Stimulated activated CD8-positive, alpha-beta memory T cell treated with anti-CD3 and anti-CD28 coated beads, Interleukin-4, amount 100 ng/mL, for 4 hours (primary cell): ENCODE measurements at places on chromosomes 11 and 22.

DNA sequence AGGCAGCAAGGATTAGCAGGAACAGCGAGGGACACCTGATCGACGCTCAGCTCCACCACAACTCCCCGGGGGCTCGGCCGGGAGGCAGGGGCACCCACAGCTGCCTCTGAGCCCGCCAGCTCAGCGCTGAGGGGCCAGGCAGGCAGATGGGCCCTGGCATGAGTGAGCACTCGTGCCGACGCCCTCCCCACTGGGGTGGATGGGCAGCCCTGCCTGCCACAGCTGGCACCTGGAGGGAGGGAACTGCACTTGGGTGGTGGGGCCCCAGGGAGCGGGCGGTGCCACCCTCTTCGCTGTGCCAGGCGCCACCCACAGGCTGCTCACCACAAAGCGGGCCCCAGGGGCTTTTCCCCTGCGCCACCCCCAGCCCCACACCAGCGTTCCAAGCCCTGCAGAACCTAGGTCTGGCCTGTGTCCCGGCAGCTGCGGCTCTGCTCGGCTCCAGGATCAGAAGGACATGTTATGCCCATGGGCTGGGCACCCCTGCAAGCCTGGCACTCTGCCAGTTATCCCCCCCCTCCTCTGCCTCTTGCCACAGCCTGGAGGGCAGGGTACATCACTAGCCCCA lies 28.8 kb downstream of the WNT7B start:
- DNase-seq: no peak

GRCh38 chr11:441418-442274 lies at the start of gene ANO9:
Gene ANO9 (minus strand): TSS chr11:442011. CDS start chr11:441926, 85 bp downstream.
- DNase-seq: peak; percentile 27

GRCh38 chr11:122803306-122803705 lies 35.0 kb upstream of the CRTAM start:
- no peak for DNase-seq

DNA sequence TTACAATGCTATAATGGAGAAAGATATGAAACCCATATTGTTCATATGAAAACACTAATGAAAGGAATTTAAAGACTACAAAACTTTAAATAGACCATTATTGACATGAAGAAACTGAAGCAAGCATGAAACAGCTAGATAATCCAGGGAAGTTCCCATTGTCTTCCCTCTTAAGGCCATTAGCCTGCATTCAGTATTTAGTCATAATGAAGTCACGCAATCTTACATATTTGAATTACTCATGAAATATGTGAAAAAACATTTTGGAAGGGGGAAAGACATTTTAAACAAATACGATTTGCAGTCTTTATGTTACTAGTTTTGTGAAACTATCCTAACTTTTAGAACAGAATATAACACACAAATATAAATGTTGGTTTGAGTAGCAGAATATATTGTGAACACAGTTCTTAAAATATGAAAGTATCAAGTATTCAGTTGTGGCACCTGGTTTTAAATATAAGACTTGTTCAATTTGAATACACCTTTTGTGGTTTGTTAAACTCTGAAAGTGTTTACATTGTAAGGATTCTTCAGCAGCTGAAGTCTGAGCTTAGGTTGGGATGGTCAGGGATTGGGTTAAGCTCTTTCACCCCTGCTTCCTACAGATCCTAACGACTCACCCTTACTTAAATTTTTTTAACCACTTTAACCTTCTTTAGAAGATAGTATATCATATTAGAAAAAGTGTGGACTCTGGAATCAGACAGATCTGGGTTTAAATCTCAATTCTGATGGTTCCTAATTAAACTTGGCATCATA lies 500.3 kb upstream of the TENM4 start:
- no peak for DNase-seq

DNA sequence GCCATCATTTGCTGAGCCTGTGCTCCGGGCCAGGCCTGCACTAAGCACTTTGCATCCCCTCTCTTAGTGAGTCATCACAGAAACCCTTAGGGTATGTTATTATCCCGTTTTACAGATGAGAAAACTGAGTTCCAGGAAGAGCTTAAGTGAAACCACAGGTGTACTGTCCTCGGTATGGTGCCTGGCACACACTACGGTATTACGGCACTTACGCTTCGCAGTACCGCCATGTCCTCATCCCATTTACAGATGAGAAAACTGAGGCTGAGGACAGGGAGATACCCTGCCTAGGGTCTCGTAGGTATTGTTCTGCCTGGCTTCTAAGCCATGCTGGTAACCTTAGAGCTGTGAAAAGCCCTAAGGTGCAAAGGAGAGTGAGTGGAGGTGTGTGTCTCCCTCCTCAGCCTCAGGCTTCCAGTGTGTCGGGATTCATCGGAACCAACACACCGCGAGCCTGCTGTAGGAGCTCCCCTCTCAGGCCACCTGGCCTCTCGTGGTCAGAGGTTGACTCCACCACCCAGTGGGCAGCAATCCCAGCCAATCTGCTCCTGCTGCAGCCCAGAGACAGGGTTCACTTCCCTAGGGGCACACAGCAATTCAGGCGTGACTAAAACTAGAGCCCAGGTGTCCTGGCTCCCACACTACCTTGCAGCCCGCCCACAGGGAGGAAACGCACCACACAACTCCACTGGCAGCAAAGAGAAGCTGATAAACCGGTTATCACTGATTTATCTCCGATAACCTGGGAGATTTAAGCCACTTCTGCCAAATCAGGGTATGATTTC lies 39.6 kb upstream of the HMOX1 start:
- DNase-seq: no peak

DNA sequence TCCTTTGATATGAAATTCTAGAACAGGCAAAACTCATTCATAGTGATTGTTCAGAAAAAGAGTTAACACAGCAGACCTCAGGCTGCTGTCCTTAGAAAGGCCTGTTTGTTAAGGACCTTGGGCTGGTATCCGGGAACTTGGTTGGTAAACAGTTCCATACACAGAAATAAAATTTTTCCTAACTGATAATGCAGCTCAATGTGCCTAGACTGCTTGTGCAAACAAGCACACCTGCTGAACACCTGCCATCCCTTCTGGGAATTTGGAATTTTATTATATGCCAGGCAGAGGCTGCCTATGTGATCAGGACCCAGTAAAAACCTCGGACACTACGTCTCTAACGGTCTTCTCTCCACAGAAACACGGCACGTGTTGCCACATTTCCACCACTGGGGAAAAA lies 11.5 kb downstream of the THAP12 start:
- no peak for DNase-seq

GRCh38 chr22:40728731-40729189 lies 49.5 kb downstream of the MCHR1 start:
- DNase-seq: peak; percentile 20

GRCh38 chr11:65787649-65788622 lies 1.1 kb downstream of the OVOL1 start:
- DNase-seq: no peak

GRCh38 chr11:62410972-62411371 lies 7.9 kb upstream of the SCGB1A1 start:
- DNase-seq: no peak

DNA sequence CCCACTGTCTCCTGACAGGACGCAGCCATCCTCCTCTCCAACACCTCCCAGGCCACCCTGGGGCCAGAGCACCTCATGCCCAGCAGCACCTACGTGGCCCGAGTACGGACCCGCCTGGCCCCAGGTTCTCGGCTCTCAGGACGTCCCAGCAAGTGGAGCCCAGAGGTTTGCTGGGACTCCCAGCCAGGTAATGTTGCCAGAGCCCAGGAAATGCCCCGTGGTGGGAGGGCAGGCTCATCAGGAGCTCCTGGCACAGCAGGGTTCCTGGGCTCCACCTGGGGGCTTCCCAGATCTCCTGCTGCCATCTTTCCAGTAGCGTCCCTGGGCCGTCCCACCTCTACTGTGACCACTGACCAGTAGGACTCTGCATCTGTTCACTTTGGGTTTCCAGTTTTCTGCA lies 16.2 kb downstream of the CSF2RB start:
- DNase-seq: no peak

GRCh38 chr11:84930863-84931262 lies 696.3 kb downstream of the DLG2 start:
- no peak for DNase-seq

DNA sequence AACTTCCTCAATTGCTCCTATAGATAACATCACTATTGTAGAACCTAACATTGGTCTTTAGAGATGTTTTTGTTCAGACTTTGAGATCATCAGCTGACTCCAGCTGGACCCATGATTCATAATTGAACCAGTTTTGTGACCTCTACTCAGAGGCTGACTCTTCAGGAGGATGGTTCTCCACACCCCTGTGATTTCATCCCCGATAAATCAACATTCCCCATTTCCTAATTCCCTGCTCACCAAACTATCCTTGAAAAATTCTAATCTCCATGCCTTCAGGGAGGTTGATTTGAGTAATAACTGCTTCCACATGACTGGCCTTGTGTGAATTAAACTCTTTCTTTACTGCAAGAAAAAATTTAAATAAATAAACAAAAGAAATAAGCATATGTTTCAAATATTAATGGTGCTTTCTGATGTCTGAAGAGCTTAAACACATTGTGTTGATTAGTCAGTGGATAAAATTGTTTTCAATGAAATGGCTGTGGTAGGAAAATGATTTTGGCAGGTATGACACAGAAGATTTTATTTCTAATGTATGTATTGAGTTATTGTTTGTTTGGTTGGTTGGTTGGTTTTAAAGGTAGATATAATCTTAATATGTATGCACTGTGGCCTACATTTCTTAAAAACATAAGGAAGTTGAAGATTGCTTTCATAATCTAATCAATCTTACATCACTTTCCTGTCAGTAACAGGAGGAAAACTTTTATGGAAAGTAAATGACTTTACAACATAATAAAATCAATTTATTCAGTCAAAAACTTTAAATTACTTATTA lies 427.9 kb upstream of the CCDC179 start:
- DNase-seq: no peak

GRCh38 chr11:123584737-123585136 lies 69.7 kb downstream of the SCN3B start:
- no peak for DNase-seq

GRCh38 chr11:133581091-133581490 lies 48.8 kb upstream of the OPCML start:
- DNase-seq: no peak

DNA sequence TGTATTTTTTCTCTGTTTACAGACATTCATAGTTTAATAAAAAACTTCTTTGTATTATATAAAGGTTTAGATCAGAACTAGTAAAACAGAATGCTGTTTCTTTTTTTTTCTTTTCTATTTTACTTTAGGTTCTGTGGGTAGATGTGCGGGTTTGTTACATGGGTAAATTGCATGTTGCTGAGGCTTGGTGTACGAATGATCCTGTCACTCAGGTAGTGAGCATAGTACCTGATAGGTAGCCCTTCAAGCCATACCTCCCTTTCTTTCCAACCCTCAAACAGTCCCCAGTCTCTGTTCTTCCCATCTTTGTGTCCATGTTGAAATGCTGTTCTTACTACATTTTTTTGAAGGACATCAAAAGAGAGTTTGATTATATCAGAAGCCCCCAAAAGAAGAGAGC lies 3.2 kb downstream of the ATM start:
- no peak for DNase-seq

DNA sequence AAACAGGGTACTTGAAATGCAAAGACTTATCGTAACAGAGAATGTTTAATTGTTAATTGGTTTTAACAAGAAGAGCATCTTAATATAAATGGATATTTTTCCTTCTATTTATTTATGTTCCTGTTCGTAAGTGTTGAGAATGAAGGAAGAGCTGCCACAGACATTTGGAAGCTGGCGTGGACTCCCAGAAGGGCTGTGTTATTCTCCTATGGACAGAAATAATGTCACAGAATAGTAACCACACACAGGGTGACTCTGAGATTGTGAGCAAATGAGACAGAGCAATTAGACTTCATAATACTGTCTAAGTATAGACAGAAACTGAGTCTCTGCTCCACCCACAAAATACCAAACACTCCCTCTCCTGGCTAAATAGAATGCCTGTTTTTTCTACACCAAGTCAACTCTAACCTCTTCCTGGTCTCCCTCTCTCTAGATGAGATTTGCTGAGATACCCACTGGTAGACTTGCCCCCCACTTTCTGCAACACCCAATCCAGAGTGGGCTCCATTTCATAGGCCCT lies 6.1 kb downstream of the APOL3 start:
- DNase-seq: no peak

- DNase-seq: no peak
Measured at GRCh38 chr11:73366953-73367352, 9.2 kb upstream of the RELT start.

DNA sequence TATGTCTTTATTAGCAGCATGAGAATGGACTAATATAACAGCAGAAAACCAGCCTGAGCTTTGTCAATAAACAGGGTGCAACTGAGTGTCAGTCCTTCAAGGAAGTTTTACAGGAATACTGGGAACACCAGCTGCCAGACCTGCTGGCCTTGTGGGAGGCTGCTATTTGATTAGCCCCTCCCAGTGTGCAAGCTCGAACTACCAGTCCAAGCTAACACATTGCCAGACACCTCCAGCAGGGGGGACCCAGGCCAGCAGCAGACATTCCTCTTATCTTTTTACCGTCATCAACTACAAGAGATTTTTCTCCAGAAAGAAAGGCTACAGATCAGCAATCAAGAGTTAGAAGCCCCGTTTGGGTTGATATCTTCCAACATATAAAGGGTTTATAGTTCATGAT lies 942.8 kb upstream of the TENM4 start:
- DNase-seq: no peak

- no peak for DNase-seq
Measured at GRCh38 chr11:62804310-62805075, 747 bp downstream of the NXF1 start.

GRCh38 chr22:38834215-38834953 lies 9.4 kb downstream of the NPTXR start:
- DNase-seq: no peak

DNA sequence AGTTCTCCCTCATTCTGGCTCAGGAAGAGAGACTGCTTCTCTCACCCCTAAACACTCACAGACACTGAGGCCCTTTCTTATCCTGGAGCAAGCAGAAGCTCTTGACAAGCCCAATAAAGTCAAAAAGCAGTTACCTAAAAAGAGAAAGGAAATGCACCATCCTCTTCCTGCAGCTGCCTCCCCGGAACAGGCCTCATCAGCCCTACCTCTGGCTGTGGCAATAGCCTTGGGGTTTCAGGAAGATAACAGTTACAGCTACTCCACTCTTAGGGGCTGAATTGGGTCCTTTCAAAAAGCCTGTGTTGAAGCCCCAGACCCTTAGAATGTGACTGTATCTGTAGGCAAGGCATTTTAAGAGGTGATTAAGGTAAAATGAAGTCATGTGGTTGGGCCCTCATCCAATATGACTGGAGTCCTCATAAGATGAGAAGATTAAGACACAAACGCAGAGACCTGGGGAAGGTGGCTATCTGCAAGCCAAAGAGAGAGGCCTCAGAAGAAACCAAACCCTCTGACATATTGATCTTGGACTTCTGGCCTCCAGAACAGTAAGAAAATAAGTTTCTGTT lies 3.5 kb upstream of the LGALS12 start:
- DNase-seq: no peak

- no peak for DNase-seq
Measured at GRCh38 chr11:109304159-109304558, 117.8 kb upstream of the C11orf87 start.

GRCh38 chr11:1665313-1665712 lies 31.7 kb upstream of the KRTAP5-6 start:
- DNase-seq: no peak

DNA sequence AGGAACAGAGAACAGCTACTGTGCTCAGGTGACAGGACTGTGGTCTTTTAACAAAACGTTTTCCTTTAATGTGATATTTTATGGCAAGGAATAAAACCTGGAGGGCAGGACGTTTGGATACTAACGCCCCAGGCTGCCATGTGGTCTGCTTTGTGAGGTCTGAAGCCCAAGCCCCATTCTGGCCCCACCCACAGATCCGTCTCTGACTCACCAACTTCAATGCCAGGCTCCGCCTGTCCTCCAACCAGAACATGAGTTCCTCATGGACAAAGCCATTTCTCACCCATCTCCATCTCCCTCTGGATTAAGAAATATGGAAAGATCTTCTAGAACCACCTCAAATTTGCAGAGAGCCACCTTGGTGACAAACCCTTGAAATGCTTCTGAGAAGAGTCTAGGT lies 148.8 kb downstream of the CRYBB2 start:
- no peak for DNase-seq
